ENCODE measurements at places on chromosomes 1 and 21.

DNA sequence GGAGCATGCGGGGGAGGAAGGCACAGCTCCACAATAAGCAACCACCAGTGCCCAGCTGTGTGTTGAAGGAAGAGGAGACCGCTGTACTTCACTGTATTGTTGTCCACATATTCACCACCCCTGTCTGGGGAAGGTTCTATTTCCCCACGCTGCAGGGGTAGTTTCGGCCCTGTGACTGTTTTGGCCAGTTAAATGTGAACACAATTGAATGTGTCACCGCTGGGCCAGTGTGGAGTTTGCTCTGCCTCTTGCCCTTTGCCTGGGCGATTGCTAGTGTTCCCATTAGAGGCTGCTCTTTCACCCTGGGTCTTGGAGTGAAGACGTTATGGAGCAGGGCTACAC lies 32.6 kb downstream of the UBE4B start:
- no peak for DNase-seq

GRCh38 chr1:116674011-116674531 lies 6.5 kb upstream of the IGSF3 start:
- no peak for DNase-seq

DNA sequence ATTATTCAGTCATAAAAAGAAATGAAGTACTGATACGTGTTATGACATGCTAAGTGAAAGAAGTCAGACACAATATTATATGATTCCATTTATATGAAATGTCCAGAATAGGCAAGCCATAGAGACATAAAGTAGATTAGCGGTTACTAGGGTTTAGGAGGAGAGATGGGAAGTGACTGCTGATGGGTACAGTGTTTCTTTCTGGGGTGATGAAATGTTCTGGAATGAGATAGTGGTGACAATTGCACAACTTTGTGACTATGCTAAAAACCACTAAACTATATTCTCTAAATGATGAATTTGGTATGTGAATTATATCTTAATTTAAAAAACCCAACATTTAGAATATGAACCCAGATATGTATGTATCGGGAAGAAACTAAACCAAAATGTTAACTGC lies 27.6 kb downstream of the IPP start:
- no peak for DNase-seq

GRCh38 chr1:181386951-181387350 lies 96.4 kb upstream of the CACNA1E start:
- DNase-seq = no peak

DNA sequence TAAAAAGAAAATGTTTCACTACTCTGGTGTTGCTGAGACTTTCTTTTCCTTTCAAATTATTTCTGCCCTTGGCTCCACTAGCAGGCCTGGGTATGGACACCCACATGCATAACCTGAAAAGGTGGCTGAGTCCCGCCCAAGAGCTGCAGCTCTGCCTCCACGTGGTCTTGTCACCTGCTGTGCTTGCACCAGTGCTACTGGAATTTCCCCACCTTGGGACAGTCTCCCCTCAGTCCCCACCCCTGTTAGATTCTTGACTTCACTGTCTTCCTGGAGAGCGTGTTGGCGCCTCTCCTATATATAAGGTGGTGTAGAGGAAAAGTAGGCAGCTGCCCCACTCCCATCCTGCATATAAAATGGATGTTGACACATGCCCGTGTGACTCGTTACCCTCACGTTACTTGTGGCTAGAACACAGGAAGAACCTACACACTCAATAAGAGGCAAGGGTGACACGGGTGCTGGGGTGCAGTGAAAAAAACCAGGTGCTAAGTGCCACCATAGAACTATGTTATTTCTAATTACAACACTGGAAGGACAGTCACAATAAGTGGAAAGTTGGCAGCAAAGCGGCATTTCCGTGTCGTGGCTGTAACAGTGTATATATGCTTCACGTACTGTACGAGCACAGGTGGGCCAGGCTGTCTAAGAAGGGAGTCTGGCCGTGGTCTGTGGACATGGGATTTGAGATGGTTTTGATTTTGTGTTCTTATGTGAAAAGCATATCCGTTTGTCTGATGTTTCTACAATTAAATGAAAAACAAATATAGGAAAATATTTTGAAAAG lies 61.0 kb downstream of the POFUT2 start:
- DNase-seq = no peak

DNA sequence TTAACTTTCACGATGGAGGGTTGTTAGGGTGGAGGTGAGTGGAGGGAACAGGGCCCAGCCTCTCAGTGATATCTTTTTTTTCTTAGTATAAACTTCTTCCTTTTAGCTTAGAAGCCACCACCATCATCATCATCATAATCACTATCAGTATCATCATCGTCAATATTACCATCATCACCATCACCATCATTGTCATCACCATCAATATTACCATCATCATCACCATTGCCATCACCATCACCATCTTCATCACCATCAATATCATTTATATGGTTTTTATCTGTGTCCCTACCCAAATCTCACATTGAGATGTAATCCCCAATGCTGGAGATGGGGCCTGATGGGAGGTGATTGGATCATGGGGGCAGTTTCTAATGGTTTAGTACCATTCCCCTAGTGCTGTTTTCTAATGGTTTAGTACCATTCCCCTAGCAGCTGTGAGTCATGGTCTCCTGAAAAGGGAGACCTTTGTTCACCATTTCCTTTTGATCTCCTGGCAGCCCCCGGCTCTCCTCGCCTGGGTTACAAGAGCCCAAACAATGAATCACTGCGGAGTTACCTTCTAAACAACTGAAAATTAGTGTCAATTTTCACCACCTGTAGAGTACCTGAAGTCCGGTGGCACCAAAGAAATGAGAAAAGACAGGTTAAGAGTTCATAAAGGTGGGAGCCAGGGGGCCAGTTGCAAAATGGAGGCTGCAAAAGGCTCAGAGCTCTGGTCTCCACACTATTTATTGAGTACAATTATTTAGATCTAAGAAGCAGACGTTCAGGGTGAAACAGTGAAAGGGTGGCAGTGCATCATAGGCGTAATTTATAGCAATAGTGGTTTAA lies 3.1 kb upstream of the PLA2G2E start:
- no peak for DNase-seq

GRCh38 chr1:103461161-103462105 lies 64.1 kb upstream of the RNPC3 start:
- DNase-seq = no peak

- DNase-seq = no peak
These were observed 19.4 kb upstream of the UBE2U start for GRCh38 chr1:64184003-64184440.

- no peak for DNase-seq
These were observed 10.6 kb upstream of the PRKACB start for GRCh38 chr1:84133479-84133878.

- no peak for DNase-seq
These were observed 902.1 kb downstream of the MRPL39 start for GRCh38 chr21:24705201-24705600.

GRCh38 chr1:32772281-32773017 lies 44.7 kb downstream of the YARS1 start:
- DNase-seq = no peak
